ENCODE measurements at places on chromosomes 7 and 10.
A peak's percentile ranks its signal among the peaks of the same experiment; 100 is the strongest.

DNA sequence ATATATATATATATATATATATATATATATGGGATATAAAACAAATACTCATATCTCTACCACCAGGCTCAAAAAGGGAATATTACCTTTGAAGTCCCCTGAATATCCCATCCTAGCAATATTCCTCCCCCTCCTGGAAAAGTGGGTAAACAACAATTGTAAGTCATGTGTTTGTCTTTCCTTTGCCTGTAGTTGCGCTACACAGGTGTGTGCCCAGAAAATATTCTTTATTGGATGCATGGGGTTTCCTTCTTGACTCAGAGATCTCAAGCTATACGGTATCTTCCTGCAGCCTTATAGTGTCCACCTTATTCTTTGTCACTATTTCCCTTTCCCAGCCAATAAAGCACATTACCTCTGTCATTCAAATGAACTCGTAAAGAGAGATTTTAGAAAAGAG, 54.2 kb downstream of the MET start:
- no peak for DNase-seq

DNA sequence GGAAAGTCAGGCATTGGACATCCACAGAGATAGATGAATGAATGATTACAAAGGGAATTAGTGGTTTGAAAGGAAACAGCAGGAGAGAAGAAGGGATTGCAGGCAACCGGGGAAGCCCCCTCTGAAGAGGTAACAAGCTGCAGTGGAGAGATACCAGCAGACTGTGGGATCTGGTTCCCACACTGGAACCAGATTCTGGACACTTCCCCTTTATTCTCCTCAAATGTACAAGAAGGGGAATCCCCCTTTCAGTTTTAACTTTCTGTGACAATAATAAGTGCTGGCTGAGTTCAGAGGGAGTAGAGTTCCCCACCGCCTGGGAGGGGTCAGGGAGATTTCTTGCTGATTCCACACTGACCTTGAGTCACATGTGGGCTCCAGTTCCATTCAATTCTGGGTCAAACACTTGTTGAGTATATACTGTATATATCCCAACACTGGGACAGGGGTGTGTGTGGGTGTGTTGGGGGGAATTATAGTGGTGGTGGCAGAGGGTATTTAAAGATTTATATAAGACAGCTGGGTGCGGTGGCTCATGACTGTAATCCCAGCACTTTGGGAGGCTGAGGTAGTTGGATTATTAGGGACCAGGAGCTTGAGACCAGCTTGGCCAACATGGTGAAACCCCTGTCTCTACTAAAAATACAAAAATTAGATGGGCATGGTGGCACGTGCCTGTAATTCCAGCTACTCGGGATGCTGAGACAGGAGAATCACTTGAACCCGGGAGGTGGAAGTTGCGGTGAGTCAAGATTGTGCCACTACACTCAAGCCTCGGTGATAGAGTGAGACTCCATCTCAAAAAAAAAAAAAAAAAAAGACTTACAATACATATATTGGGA, 16.5 kb upstream of the DDIT4 start:
- DNase-seq = no peak

DNA sequence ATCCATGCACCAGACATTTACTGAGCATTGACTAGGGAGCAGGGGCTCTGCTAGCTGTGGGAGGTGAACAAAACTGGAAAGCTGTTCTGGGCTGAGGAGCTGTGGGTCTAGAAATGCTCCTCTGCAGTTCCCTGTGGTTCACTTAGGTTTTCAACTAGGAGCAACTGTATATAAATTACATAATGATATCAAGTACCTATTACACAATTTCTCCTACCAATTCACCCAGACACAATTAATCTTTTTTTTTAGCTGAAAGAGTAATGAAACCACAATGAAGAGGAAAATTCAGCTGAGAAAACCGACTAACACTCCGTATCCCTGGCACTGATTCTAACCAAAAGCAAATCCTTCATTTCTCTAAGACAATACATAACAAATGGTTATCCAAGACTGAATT, 39.4 kb downstream of the COL28A1 start:
- DNase-seq = no peak

DNA sequence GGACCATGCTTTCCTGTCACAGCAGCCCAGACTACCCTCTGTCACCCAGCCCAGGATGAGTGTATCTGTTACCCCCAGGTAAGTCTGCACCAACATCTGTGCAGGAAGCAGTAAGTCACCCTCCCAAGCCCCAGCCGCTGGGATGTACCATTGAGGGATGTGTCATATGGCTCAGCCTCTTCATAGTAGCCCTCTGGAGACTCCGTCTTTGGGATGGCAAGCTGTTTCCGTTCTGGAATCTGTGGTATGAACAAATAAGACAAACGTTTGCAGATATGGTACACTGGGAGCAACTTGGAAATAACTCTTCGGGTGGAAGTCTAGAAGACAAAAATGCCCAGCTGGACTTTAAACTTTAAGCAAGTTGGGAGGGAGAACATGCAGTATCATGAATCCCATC, 81.3 kb downstream of the AFAP1L2 start:
- DNase-seq = no peak

DNA sequence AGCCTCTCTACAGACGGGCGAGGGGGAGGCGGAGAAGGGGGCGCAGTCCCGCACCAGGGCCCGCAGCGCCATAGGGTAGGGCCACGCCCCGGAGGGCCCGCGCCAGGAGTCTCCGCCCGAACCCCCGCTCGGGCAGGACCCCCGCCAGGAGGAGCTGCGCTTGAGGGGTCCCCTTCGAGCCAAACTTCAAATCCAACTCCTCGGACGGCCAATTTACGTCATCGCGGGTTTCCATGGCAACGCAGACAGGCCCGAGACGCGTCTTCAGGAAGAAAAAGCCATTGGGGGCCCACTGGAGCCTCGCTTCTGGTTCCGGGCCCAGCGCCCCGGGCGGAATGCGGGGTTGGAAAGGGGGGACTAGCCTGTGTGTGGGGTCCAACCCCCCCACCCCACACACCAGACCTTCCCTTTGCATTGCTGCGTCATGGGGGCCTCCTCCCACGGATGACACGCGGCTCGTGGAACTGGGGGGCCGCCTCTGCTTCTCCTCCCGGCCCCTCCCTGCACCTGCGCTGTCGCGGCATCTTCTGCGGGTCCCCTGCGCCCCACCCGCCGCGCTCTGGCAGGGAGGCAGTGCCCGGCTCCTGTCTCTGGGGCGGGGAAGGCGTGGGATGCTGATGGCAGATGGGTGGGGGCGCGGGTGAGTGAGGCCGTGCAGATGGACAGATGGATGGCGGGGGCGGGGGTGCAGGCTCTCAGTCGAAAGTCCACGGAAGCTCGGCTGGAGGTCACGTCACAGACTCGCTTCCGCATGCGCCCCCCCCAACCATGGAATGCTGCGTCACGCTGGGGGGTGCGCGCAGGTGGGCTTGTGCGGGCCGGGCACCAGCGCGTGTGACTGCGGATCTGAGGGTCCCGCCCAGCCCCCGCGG, 1.2 kb downstream of the CALY start:
- DNase-seq = peak; percentile 60

GRCh38 chr7:155002411-155003091, 373 bp downstream of the PAXIP1 start:
- no peak for DNase-seq
